HS-5 (cell line): ENCODE measurements at places on chromosomes 3 and 15.

GRCh38 chr3:122984007-122984406, 43.6 kb downstream of the SEMA5B start:
- no peak for DNase-seq

GRCh38 chr3:42507252-42507651, 4.8 kb downstream of the VIPR1 start:
- DNase-seq: no peak

DNA sequence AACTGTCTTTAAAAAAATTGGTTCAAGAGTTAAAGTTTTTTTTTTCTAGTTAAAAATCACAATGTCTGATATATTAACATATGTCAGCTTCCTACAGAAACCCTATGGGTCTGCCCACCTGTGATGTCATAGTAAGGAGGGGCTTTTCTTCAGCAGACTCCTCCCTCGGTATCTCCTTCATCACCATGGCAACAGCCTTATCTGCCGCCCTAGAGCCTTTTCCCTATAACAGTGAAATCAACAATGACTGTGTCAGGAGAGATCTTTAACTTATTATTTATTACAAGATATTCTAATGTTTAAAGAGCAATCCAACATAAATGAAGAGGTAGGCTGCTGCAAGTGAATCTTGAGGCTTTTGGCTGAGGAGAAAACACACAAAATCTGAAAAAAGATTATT, 138.7 kb downstream of the PEX5L start:
- peak; percentile 45 for DNase-seq

- DNase-seq: no peak
Observed at GRCh38 chr3:50204804-50205412, at the start of gene SLC38A3. SLC38A3 (plus strand) TSS chr3:50205271; CDS start chr3:50214200, 8,929 bp downstream.

GRCh38 chr15:79881668-79882067, 15.1 kb downstream of the MTHFS start:
- no peak for DNase-seq

- no peak for DNase-seq
Observed at GRCh38 chr3:131731709-131732108, 228.9 kb upstream of the MRPL3 start.
